GF-D8 (cell line): ENCODE measurements at places on chromosomes 5 and 9.

GRCh38 chr5:178490935-178491652, 99.1 kb downstream of the COL23A1 start:
- DNase-seq, result no peak

- DNase-seq, result peak; percentile 6
These were observed 21.1 kb upstream of the HSPA9 start for GRCh38 chr5:138596105-138596881.

- no peak for DNase-seq
These were observed 75.3 kb upstream of the TBCA start for GRCh38 chr5:77851176-77852067.

GRCh38 chr9:479304-479970, 264.8 kb downstream of the DOCK8 start:
- DNase-seq, result no peak

DNA sequence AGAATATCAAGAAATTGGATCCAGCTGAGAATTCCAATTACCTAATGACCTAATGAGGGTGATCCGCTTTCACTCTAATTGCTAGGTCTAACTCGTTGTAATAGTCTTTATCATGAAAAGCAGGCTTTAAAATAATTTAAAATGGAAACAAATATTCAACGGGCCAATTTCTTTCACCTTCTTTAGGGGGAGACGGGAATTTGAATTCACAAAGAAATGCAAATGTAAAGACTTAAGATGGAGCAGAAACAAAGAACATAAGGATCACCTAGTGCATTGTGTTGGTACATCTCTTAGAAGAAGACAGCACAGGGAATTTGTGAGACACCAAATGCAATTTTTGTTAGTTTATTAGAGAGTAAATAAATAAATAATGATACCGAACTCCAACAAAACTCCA, 1.5 kb upstream of the KCNN2 start:
- DNase-seq, result no peak

- DNase-seq, result no peak
These were observed 30.2 kb downstream of the SLC46A2 start for GRCh38 chr9:112860451-112860850.

- no peak for DNase-seq
These were observed 50.3 kb downstream of the APBA1 start for GRCh38 chr9:69621730-69622460.

GRCh38 chr9:96020792-96021550, 145.5 kb downstream of the ERCC6L2 start:
- no peak for DNase-seq
